NCI-H510A treated with DMSO at 0.1 percent for 48 hours (cell line): ENCODE measurements at places on chromosomes 7 and 10.

- DNase-seq, result no peak
Observed at GRCh38 chr10:61781969-61782403, 119.3 kb downstream of the CABCOCO1 start.

DNA sequence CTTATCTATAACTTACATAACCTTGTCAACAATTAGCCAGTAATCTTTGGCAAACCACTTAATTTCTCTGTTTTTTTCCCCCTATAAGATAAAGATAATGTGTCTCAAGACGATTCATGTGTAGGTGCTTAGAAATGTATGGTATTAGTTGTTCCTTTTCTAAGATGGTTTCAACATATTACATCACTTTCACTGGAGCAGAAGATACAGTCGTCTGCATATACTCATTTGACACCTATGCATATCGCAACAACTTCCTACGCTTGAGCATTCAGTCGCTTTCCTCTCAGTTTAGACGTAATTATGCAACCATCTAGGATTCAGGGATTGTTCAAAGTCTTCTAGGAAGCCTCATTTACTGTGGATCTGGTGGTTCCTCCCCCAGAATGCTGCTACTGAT is 396.7 kb downstream of the PHTF2 start:
- no peak for DNase-seq

DNA sequence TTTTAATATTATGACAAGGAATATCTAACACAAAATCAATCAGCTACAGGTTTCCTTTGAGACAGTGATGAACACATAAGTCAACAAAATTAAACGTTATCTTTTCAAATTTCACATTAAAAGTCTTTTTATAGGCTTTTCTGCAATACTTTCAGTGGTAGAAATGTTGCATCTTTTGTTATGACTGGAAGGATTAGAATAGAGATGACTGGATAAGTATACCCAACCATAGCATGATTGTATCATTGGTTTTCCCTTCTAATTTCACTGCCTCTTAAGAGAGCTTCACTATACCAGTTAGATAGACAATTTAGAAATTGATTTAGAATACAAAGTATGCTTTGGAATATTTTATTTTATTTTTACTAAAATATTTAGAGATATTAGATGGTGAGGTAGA is 273.9 kb downstream of the PHF14 start:
- DNase-seq, result no peak

DNA sequence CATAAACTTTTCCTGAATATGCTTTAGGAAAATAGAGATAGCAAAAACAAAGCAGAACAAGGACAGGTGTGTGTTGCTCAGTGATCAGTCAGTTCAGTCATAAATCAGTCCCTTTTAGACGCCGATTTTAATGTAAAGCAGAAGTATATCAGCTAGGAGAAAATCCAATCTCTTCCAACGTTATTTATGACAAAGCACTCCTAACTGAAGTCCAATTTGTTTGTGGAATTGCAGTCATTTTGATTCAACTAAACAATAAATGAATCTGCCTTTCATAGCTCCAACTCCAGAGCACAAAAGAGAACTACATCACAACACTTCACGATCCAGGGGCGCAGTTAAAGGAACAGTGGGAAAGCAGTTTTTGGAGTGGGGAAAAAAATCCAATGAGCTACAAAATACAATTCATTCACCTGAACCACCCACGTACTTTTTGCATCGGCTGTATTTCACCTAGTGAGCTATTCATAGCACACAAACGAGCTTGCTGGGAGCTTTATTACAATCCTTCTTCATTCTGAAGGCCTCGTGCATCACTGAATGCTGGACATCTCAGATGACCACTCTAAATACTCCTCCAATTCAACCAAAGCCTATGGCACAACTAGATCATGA is 151.3 kb downstream of the LRRN3 start:
- no peak for DNase-seq

GRCh38 chr10:102394801-102395399 is 605 bp upstream of the NFKB2 start:
- no peak for DNase-seq

DNA sequence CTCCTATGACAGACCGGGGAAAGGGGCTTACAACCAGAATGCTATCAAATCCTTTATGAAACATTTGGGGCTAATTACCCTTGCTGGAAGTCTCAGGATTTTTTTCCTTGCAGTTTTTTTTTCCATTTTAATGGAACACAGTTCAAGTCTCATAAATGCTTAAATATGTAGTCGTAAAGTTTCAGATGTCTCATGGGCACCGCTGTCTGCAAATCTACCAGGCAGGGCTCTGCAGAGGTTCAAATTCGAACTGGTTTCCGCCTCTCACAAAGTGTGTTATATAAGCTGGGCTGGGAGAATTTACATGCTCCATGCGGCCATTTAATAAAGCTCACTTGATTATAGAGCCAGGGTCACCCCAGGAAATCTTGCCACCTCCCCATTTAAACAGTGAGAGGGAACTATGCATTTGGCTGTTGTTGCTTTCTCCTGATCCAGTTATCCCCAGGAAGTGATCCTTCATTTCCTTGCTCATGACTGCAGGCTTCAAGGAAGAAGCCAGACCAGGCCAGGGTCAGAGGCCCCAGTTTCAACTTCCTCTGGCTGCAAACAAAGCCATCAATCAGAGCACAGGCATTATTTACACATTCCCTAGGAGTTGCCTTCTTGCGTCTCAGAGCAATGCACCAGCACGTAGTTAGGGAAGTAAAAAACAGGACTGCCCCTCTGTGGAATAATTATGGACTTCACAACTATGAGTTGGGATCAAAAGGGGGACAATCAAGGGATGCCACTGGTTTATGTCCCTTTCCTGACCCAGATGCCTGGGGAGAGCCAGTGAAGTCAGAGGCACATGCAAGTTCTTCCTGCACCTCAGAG is 358.8 kb downstream of the PRPF18 start:
- DNase-seq, result no peak

DNA sequence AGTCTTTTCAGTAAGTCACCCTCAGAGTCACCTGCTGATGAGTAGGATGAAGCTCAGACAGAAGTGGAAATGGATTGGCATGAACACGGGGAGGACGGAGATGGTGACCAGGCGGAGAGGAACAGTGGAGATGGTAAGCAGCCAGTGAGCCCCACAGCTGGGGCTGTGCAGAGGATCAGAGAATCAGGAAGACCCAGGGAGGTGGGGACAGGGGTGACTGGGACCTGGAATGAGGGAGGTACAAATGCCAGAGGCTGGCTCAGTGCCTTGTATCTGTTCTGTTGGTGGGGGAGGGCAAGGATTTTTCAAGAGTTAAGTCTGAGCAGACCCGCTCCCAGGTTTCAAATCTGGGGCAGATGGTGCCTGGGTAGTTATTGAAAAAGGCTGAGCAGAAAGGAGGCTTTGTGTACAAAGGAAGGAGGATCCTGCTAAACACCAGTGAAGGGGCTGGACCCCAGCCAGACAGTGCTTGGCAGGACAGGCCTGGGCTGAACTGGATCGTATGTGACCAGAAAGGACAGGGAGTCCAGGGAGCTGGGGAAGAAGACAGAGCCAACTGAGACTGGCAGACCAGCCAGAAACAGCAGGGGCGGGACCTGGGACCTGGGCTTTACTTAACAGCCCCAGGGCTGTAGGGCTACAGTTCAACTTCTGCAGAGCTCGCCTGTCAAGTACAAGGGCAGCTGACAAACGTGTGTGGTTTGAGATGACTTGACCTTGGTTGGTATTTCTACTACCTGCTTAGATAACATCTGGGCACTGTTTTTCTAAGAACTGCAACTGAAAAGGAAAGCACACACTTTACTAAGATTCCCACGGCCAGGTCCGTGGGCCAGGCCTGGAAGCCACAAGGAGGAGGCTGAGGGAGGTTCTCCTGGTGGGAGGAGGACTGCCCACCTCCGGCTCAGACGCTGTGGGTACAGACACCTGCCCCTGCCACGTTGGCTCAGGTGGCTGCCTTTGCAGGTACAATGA is 13.2 kb upstream of the FRMPD2 start:
- peak; percentile 8 for DNase-seq

- DNase-seq, result no peak
Observed at GRCh38 chr7:132160611-132161532, 415.4 kb downstream of the PLXNA4 start.

GRCh38 chr10:120634659-120635058 is 177.6 kb downstream of the PLPP4 start:
- no peak for DNase-seq

DNA sequence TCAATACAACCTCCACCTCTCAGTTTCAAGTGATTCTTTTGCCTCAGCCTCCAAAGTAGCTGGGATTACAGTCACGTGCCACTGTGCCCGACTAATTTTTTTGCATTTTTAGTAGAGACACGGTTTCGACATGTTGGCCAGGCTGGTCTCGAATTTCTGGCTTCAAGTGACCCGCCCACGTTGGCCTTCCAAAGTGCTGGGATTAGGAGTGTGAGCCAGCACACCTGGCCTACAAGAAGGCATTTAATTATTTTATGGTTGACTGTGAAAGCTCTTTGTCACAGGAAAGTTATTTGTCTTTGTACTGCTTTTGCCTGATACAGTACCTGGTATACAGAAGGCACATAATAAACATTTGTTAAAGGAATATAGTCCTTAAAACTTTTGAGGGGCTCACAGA is 12.9 kb downstream of the MYOZ1 start:
- DNase-seq, result no peak

GRCh38 chr10:48633381-48634197 is 28.7 kb upstream of the ARHGAP22 start:
- DNase-seq, result no peak

- peak; percentile 29 for DNase-seq
Observed at GRCh38 chr7:75727881-75728593, 10.7 kb downstream of the HIP1 start.

- no peak for DNase-seq
Observed at GRCh38 chr7:157519246-157519645, 182.4 kb downstream of the DNAJB6 start.

GRCh38 chr7:87316097-87316700 is 29.3 kb upstream of the CROT start:
- no peak for DNase-seq

- no peak for DNase-seq
Observed at GRCh38 chr7:2621061-2621828, 10.5 kb upstream of the TTYH3 start.

GRCh38 chr7:151590071-151590849 is 70.6 kb upstream of the RHEB start:
- no peak for DNase-seq

DNA sequence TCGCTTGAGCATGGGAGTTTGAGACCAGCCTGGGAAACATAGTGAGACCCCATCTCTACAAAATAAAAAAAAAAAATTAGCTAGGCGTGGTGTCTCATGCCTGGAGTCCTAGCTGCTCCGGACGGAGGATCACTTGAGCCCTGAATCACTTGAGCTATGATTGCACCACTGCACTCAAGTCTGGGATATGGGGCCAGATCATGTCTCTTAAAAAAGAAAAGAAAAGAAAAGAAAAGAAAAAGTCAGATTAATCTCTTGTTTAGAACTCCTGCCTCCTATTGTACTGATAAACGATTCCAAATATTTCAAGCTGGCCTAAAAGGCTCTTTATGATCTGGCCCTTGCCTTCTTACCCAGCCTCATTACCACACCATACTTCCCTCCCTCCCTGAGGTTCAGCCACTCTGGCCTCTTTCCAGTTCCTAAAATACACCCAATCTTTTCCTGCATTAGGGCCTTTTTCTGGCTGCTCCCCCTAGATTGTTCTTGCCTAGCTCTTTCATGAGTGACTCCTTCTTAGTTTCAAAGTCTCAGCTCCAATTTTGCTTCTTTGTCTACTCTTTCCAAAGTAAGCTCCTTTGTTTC is 41.7 kb downstream of the VCL start:
- no peak for DNase-seq

GRCh38 chr7:37039131-37039749 is 314.9 kb upstream of the AOAH start:
- DNase-seq, result no peak

- no peak for DNase-seq
Observed at GRCh38 chr10:3034616-3035015, 32.7 kb upstream of the PFKP start.

DNA sequence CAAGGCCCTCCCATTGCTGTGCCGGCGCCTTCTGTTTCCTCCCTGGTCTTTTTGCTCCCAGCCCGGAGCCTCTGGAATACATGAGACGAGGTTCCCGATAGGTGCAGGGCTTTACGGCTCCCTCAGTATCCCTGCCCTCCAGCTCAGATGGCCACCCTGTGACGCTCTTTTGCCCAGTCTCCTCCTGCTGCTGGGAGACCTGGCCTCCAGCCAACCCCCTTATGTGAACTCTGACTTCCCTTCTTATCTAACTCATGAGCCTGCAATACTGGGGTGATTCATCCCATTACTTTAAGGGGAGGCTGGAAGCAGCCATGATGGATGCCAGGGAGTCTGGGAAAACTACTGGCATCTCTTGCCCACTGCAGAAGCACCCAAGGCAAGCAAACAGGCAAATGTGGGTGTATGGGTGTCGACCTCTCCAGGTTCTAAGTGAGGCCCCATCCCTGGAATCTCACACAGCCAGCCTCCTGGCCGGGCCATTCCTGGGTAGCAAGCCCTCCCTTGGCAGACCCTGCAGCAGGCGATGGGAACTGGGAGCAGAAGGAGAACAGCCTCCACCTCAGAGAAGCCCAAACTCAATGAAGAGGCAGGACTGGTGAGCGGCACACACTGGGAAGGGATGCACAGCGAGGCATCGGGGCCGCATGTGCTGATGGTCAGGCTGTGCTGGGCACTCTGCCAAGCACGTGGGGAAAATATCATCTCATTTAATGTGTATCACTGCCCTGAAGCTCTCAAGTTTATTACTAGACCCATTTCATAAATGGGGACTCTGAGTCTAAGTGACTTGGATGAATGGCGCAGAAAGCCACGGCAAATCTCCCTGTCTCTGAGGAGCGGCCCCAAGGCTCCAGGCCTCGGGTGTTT is 97.5 kb downstream of the FAM53B start:
- DNase-seq, result no peak

DNA sequence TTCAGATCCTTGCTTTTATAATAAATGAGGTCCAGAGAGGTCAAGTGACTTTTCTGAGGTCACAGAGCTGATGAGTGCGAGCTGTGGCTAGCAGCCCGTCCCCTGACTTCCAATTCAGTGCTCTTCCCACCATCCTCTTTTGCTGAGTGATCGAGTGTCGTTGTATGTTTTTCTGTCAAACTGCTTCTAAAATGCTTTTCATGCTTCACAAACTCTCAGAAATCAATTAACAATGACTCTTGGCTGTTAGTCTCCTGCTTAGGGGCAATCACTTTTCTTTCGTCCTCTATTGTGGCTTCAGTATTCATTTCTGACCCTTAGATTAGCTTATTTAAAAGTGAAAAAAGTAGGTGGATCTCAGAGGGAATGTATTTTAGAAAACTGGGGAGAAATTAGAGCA is 423.7 kb downstream of the DPP6 start:
- DNase-seq, result no peak

DNA sequence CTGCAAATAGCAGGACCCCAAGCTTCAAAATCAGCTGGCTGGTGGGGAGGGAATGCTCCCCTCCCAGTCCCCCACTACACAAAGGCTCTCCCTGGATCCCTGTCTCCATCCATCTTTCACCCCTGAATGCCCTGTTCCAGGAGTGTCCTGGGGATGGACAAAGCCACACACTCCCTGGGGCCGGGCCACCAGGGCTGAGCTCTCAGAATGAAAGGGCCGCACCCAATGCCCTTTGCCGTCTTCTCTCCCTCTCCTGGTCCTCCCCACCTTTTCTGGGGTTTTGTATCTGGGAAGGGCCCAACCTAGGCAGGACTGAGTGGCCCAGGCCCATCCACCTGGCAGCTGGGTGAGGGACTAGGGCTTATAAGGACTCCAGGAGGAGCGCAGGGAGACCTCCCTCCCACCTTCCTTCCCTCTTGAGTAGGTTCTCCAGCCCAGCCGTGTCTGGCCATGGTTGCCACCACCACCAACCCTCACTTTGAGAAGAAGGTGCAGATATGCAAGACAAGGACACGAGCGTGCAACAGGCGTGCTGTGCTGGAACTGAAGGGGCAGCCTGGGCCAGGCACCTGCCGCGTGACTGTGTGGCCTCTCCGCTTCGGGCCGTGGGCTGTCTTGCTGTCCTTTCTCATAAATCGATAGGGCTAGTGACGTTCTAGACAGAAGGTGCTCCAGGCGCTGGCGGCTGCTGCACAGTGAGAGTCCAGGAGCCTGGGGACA is 157.1 kb downstream of the TCERG1L start:
- DNase-seq, result no peak
